BJ (cell line): ENCODE measurements at places on chromosomes 11 and 22.
A peak's percentile ranks its signal among the peaks of the same experiment; 100 is the strongest.

GRCh38 chr11:19073454-19074415 is 13.2 kb upstream of the MRGPRX2 start:
- no peak for DNase-seq

GRCh38 chr11:108838792-108839105 is 173.9 kb downstream of the DDX10 start:
- no peak for DNase-seq

DNA sequence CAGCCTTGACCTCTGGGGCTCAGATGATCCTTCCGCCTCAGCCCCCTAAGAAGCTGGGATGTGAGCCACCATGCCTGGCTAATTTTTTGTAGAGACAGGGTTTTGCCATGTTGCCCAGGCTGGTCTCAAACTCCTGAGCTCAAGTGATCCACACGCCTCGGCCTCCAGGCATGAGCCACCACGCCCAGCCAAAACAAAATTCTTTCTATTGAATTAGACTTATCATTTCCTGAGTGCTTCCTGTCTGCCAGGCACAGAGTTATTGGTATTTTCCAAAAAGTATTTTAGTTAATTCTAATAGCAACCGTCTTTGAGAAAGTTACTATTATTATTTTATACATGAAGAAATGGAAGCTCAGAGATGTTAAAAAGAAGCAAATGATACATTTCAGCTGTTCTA is 61.4 kb upstream of the LMO2 start:
- no peak for DNase-seq

DNA sequence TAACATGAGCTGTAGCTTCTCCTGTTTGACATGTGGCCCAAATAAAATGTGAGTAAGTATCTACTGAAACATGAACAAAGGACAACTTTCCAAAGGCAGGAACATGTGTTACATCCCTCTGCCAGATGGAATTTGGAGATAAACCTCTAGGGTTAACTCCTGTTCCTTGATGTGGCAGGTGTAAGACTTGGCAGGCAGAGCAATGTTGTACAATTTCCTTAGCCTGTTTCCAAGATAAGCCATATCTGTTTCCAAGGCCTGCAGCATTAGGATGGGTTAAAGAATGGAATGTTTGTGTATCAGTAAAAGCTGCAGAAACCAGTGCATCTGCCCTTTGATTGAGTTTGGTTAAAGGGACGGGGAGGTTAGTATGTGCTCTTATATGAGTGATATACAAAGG is 8.8 kb upstream of the DNAJB13 start:
- DNase-seq: no peak

GRCh38 chr11:92253945-92254344 is 29.3 kb downstream of the FAT3 start:
- DNase-seq: no peak

- no peak for DNase-seq
Measured at GRCh38 chr11:40032331-40032730, 1427.1 kb downstream of the LRRC4C start.

GRCh38 chr11:16613262-16613511 is 125.3 kb upstream of the C11orf58 start:
- DNase-seq: no peak

GRCh38 chr11:13972944-13973343 is 10.4 kb downstream of the SPON1 start:
- DNase-seq: no peak

DNA sequence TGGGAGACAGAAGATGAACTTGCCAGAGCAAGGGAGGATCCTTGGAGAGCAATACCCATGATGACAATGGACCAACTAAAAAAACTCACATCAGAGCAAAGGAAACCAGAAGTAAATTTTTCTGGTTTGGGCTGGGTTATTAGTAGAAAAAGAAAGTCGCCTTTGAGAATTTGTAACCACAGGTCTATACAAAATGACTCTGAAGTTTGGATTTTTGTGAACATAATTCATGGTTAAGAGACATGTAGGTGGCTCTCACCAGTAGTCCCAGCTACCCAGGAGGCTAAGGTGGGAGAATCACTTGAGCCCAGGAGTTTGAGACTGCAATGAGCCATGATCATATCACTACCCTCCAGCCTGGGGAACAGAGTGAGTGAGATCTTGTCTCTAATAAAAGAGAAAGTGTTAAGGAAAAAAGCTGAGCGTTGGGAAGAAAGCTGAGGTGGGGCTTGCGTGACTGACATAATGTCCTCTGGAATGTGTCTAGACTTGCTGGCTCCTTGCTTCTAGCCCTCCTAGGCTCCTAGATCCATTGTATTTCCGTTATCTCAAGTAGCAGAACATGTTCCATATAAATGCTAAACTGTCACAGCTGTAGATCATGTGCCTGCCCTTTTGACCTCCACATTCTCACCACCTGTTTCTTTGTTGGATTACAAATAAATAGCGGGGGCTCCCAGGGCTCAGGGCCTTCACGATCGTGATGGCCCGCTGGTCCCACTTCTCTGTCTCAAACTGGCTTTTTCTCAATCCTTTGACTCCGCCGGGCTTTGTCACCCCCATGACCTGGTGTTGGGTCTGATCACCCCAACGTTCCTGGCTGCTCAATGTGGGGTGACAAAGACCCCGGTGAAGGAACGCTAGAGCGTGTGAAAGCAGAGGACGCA is 56.2 kb upstream of the SC5D start:
- DNase-seq: no peak

GRCh38 chr22:45673482-45674175 is 2.0 kb downstream of the ATXN10 start:
- DNase-seq: no peak

GRCh38 chr22:33209930-33210784 is 152.0 kb upstream of the SYN3 start:
- no peak for DNase-seq

- DNase-seq: no peak
Measured at GRCh38 chr11:126878913-126879482, 121.6 kb downstream of the KIRREL3 start.

DNA sequence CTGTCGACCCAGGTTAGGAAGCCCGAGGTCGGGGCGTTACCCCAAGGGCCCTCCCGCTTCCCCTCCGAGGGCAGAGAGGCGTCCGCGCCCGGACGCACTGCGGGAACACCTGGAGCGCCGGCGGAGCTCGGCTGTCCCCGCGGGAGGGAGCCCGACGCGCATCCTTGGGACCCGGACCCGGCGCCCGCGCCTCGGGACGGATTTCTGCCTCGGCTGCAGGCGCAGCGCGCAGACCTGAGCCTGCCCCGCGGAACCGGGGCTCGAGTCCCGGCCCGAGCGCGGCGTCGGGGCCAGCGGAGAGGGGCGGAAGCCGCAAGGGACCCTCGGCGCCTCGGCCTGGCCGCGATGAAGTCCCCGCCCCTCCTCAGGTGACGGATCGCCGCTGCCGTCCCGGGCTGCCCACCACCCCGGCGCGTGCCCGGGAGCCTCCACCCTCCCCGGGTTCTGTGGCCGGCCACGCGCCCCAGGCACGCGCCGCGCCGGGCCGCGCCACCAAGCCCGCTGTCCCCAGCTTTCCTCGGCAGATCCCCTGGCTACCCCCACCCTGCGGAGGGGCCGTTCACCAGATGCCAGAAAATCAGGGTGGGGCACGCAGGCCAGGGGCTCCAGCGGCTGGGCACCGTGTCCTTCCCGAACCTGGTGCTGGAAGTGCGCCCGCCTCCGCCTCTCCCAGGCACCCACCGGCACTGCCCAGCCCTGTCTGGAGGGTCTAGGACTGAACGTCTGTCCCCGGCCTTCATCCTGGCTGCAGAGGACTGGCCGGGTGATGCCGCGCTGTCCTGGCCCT is 410 bp downstream of the GLB1L3 start:
- no peak for DNase-seq

DNA sequence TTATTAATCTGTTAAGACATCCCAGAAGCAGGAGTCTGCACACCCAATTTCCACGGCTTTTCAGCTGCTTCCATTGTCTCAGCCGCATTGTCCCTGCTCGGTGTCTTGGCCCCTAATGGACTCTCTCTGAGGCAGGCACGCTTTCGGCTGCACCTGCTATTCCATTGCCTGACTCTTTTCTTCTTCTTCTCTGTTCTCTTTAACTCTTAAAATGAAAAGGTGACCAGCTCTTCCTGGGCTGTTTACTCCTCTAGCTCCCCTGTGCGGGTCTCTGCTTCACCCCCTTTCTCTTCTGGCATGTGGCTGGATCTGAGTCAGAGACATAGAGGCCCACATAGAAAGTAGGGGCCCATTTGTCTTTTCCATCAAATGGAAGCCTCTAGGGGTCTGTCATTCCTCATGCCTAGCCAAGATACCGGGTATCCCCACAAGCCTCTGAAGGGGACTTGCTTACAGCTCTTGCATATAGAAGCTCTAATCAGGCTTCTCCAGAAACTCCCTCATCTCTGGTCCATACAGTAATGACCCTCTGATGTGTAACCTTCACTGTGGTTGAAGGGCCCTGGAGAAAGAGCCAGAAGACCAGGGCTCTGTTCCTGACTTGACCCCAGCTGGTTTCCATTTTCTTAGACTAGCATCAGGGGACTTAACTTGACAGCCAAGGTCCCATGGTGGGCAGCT is 243.9 kb downstream of the ST3GAL4 start:
- no peak for DNase-seq

DNA sequence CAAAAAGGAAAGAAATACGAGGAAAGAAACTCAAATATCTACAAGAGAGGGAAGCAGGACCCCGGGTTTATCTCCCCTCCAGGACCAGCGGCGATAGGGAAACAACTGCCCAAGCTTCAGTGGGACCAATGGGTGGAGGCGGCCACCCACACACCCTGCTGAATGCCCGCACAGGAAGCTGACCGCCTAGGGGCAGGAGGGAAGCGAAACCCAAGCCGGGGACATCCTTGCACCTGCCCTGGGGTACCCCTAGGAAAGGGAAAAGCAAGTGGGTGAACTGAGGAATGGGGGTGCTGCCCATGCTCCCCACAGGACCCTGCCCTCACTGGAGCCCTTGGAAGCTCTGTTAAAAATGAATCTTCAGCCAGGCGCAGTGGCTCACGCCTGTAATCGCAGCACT is 27.6 kb upstream of the HMOX1 start:
- no peak for DNase-seq

DNA sequence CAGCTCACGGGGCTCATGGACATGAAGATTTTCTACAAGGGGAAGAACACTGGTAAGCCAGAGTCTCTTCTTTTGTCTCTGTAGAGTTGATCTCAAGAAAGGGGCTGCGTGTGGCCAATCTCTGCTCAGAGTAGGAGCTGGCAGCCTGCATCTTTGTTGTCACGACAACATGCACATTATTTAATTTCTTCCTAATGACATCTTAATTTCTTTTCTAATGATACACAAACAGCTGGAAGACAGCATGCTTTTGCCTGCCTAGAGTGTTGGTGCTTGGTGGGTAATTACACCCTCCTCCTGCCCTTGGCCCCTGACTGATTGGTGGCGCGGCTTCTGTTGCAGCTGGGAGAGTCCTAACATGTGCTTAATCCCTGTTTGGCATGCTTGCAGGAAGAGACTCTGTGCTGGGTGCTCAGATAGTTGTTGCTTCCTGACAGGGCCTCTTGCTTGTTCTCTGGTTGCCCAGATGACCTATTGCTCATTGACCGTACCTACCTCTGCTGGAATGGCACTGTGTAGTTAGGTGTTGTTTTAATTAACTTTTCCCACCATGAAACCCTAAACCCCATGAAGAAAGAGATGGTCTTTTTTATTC is 106.9 kb upstream of the SORL1-AS1 start:
- DNase-seq: no peak

GRCh38 chr22:35350539-35351503 is 30.1 kb upstream of the HMOX1 start:
- peak; percentile 49 for DNase-seq

DNA sequence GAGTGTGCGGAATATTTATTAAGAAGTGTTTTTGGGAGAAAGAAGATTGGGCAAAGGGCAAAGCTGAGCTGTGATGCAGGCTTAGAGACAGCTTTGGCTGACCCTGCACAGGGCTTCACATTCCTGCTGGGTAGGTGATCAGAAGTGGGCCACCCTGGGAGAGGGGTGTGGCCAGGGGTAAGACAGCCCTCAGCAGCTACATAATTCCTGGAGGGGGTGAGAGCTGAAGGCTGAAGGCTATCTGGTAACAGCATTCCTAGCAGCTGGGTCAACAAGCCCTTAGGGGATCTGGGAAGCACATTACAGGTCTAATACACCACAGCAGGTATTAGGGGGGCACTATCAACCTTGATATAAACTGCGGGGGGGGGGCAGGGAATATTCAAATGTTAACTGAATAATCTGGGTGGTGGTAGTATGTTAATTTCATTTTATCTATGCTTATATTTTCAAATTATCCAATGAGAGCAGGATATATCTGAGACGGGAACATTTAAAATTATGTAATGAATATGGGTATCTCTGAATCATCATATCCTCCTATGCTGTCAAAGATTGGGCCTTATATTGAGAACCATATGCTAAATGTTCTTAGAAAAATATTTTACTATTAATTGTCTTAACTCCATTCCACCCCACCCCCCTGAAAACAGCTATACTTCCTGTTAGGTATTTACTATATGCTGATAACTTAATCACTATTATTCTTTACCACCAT is 5.9 kb downstream of the OOSP1 start:
- DNase-seq: no peak

GRCh38 chr11:16469968-16470367 is 113.6 kb upstream of the SOX6 start:
- no peak for DNase-seq

GRCh38 chr11:95919514-95919913 is 4.4 kb downstream of the MTMR2 start:
- no peak for DNase-seq

DNA sequence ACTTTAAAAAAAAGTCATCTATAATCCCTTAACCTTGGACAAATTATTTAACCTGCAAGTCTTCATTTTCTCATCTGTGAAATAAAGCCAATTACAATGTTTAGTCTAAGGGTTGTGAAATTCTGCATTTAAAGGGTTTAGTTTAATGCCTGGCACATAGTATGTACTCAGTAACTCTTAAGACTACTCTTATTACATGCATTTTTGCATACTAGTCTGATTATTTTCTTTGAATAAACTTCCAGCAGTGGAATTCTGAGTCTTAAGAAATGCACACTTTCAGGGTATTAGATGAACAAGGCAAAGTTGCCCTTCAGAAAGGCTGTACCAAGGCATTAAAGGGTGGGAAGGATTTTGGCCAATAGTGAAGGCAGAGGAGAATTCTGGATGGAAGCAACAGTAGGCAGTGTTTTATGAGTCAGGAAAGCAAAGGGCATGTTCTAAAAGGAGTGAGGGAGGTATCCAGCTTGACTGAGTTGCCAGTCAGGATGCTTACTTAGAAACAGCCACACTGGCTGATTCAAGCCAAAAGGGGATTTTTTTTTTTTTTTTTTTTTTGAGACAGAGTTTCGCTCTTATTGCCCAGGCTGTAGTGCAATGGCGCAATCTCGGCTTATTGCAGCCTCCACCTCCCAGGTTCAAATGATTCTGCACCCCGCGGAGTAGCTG is 50.5 kb downstream of the SWAP70 start:
- no peak for DNase-seq
